Activated T-cell treated with anti-CD3 and anti-CD28 coated beads, Interleukin-2, amount 50 U/mL, for 72 hours (primary cell): ENCODE measurements at places on chromosomes 7 and 10. TPM values are rescaled to one million over a fixed set of nuclear protein-coding genes. Genes with fewer than 3 reads are reported as not detected.

The TPK1 gene
- total RNA-seq = 31.3 TPM

- DNase-seq = no peak
Observed at GRCh38 chr7:106312906-106313305, 28.1 kb upstream of the NAMPT start.

The CPA4 gene
- total RNA-seq = 0.32 TPM

The EN2 gene
- not detected for total RNA-seq

GRCh38 chr10:49361735-49362568 is 33.9 kb downstream of the DRGX start:
- no peak for DNase-seq

The TLX1 gene
- total RNA-seq = not detected

GRCh38 chr7:106177300-106177690 is 65.2 kb upstream of the SYPL1 start:
- DNase-seq = no peak

The TMEM236 gene
- total RNA-seq = 0.65 TPM

The CDC14C gene
- total RNA-seq = not detected

- DNase-seq = no peak
Observed at GRCh38 chr10:11906714-11907113, 83.6 kb downstream of the PROSER2 start.

GRCh38 chr10:109744020-109744419 is 179.3 kb downstream of the XPNPEP1 start:
- no peak for DNase-seq

The PFKP gene
- 85.2 TPM for total RNA-seq

The STEAP1B gene
- total RNA-seq = not detected

DNA sequence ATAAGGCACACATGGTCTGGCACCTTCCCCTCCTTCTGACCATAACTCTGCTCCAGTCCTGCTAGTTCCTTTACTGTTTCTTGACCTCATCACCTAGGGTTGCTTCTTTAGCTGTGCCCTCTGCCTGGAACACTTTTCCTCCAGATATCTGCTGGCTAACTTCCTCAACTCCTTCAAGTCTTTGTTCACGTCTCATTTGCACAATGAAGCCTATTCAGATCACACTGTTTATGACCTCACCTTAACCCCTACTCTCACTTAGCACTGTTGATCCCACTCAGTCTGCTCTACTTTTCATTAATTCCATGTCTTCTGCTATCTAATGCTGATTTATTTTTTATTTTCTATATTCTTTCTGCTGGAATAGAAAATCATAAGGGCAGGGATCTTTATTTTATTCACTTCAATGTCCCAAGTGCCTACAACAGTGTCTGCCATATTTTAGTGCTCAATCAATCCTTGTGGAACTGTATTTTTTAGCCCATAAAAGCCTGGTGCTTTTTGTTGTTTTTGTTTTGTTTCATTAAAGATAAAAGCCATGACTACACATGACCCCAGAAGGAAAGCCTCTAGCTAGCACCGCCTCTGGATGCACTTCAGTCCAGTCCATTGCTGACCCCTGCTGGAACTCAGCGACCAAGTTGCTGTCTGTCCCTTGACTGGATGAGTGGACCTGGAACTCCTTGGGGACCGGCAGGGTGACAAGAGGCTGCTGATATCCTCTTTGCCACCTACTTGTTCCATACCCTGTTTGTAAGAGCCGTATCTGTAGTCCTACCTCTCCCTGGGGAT is 12.3 kb downstream of the KLF14 start:
- peak; percentile 45 for DNase-seq
